ENCODE measurements at places on chromosomes 4 and X.

GRCh38 chr4:1808396-1808795 is 15.3 kb downstream of the FGFR3 start:
- DNase-seq = no peak

DNA sequence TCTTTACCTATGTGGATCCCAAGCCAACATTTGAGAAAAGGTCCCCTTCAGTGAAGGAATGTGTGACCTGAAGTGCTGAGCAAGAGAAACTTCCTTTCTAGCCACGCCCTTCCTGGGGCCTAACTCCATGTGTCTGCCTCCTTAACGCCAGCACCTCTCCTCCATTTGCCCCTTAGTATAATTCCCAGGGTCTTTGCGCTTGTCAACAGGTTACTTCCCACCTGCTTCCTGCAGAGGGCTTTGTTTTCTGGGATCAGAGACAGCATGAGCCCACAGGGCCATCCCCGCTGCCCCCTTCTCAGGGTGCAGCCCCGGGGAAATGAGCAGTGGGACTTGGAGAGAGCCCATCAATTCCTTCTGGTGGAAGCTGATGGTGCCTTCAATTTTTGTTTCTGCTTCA is 45.9 kb upstream of the DRD5 start:
- no peak for DNase-seq

GRCh38 chr4:34245276-34245675 is 1999.0 kb downstream of the ARAP2 start:
- DNase-seq = no peak

- no peak for DNase-seq
Measured at GRCh38 chr4:7598939-7599790, 164.4 kb upstream of the PSAPL1 start.

DNA sequence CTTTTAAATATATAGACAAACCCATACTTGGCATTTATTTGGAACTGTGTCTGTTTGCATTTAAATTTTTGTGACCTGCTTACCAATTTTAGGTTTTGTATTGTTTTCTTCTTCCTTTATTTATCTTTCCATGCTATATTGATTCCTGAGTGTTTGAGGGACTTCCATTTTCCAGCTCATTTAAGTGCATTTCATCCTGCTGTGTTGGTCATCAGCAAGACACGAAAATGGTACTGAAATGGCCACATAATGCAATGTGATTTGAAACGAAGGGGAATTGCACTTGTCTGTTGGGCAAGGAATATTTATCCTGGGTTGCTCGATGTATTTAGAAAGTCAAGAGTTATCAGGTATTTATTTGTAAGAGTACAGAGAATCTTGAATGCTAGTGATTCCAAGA is 524.3 kb upstream of the MAGEB2 start:
- DNase-seq = no peak

GRCh38 chrX:42776195-42776594 is 1.8 kb downstream of the PPP1R2C start:
- no peak for DNase-seq

GRCh38 chrX:40092808-40093435 is 4.8 kb downstream of the BCOR start:
- no peak for DNase-seq

- DNase-seq = no peak
Measured at GRCh38 chr4:85477534-85477933, 2.6 kb downstream of the ARHGAP24 start.

DNA sequence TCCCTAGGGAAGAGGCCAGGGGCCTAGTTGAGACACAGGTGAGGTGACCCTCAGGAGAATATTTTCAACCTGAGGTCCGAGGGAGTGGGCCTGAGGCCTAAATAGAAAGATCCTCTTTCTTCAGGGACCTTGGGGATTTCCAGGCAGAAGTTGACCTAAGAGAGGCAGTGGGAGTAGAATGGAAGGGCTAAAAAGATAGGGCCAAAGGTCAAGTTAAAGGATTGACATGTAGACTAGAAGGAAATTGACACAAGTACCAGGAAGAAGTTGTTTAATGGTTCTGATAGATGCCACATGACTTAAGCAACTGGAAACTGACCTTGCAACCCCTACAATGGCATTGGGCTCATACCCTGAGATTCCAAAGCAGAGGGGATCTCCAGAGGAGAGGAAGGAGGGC is 76.9 kb downstream of the SHROOM3 start:
- no peak for DNase-seq

DNA sequence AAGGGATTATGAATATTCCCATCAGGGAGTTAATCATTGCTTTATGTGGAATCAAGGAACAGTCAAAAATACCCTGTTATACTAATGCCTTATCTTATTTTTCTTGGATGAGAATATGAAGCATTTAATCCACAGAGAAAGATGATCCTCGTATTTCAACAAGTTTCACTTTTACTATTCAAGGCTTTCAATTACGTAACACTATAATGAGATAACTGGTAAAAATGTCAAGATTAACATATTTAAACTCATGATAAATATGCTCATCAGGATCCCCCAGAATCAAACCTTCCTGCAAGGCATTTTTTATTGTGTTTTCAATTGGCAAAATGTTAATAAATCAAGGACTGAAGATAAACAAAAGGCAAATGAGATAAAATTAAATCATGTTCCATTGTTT is 5.1 kb downstream of the ZXDA start:
- no peak for DNase-seq

DNA sequence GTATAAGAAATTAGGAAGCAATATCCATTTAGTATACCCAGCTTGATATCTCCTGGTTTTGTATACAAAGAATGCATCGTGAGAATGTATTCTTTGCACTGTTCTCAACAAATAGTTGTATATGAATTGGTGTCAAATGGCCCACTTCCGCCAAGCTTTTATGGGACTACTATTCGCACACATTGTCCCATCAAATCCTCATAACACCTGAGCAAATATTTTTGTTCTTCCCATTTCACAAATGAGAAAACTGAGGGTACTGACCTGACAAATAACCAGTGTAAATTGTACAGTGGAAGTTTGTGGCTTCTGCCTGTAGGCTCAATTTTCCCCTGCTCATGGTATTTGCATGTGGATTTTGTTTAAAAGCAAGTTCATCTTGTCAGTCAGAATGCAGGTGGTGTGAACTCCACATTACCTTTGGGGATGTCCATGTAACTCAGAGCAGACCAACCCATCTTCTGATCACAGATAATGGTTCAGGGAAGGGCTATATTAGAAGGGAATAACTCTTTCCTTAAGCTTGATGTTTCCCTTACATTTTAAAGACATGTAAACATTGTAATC is 51.5 kb upstream of the FAM241A start:
- DNase-seq = no peak

DNA sequence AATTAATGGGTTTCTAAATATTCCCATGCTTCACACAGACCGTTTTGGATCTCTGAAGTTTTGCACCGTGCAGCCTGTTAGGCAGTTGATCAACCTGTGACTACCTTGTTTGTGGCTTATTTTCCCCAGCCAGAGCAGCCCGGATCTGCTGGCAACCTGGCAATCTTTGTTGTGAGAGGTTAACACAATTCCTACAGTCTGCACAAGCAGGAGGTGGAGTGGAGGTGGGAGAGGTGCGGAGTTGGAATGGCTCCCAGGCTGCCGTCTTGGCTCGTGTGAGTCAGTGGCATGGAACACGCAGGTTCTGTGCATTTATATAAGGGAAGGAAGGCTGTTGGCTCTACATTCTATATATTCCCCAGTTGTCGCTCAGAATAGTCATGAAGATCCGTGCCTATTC is 70.9 kb upstream of the STOX2 start:
- DNase-seq = no peak

- no peak for DNase-seq
Measured at GRCh38 chrX:120235284-120235683, 15.3 kb upstream of the ZBTB33 start.

GRCh38 chr4:146245850-146246249 is 31.5 kb downstream of the REELD1 start:
- DNase-seq = no peak

GRCh38 chrX:74382613-74383012 is 38.7 kb upstream of the SLC16A2 start:
- peak; percentile 23 for DNase-seq

DNA sequence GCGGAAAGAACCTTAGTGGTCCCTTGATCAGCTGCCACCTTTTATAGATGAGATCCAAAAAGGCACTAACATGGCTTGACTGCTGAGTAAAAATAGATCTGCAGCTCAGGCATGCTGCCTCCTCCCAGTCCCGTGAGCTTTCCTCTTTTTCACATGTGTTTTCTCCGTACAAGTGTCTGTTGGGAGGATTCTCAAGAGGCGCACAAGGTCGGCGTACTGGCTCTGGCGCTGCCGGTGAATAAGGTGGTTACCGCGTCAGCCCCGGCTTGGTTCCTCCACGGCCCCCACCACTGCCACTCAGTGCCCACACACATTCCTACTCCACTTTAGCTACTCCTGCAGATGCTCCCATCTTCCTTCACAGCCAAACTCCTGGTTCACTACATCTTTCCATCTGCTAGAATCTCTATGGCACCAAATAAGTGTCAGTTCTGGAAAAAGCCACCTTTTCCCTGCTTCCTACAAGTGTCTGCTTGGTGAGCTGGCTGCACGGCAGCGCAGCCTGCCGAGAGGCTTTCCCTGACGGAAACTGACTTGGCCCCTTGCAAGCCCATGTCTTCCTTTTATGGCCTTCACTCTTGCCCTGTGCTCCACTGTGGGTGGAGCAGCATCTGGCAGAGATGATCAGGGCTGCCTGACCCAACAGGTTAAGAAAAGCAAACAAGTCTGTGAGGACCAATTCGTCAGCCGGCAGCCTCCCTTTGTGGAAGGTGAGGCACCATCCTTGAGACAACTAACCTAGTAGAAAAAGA is 99.8 kb downstream of the KLHL8 start:
- no peak for DNase-seq

DNA sequence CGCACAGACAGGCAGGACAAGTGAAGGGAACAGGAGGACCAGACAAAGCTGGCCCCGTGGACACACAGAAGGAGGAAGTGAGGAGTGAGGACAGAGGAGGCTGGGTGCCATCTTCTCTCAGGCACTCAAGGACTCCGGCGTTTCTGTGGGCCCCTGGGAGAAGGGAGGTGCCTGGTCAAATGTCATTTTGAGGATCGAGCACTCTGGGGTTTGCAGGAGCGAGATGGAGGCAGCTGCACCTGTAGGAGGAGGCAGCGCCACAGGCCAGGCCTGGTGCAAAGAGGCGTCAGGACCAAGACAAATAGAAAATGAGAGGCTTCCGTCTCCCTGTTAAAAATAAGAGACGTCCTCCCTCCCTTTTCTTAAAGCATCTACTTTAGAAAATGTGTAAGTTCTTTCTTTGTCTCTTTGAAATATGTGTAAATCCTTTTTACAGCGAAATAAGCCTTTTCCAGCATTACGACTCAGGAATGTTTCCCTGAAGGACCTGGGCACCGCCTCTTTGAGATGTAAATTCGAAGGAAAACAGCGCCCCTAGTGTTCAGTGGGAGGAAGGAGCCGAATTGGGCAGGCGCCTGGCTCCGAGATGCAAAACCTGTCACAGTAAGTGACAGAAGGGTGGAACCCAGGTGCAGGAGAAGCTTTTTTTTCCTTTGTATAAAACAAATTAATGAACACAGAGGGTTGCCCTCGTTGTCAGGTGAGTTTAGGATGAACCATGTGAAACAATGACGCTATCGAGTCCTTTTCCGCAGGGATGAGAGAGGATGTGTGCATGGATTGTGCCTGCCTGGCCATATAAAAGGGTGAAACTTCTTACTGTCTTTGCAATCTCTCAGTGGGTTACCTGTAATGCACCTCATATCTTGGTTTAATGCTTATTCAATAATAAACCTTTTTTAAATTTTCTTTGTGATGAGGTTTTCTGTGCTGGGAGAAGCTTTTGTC is 1.4 kb upstream of the C4orf50 start:
- DNase-seq = peak; percentile 37

GRCh38 chr4:72984351-72984750 is 85.2 kb downstream of the COX18 start:
- no peak for DNase-seq

GRCh38 chrX:103211012-103211715 is 3.7 kb upstream of the BEX4 start:
- DNase-seq = no peak

DNA sequence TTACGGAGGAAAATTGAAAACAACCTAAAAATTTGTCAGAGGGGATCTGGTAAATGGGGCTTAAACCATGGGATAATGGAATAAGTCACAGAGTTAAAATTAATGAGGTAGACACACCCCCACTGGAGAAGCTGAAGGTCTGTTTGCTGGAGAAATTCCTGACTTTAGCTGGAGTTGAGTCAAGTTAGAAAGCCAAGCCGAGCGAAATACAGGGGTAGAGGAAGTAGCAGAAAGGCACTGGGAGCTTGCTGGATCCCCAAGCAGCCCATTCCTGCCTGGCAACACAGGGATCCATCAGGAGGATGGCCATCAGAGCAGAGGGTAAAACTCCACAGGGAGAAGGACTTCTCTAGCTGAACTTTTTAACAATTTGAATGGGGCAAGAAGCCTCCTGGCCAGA is 163.8 kb downstream of the ATRX start:
- no peak for DNase-seq

- no peak for DNase-seq
Measured at GRCh38 chr4:66855956-66856355, 689.3 kb downstream of the CENPC start.

DNA sequence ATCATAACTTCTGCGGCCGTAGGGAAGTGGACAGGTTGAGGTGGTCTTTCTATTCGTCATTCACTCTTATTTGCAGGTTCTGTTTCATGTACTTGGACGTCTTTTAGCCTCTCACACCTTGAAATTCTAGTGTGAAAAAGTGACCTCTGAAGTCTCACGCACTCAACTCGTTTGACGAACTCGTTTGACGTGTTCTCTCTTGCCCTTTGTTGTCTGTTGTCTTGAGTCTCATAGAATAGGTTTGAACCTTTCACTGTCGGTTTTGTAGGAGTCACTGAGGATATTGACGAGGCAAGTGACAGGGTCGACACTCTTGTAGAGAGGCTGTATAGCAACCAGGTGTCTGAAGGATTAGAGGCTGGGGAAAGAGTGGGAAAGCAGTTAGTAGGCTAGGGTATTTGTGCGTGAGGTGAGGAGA is 1.1 kb upstream of the PGRMC2 start:
- DNase-seq = no peak

DNA sequence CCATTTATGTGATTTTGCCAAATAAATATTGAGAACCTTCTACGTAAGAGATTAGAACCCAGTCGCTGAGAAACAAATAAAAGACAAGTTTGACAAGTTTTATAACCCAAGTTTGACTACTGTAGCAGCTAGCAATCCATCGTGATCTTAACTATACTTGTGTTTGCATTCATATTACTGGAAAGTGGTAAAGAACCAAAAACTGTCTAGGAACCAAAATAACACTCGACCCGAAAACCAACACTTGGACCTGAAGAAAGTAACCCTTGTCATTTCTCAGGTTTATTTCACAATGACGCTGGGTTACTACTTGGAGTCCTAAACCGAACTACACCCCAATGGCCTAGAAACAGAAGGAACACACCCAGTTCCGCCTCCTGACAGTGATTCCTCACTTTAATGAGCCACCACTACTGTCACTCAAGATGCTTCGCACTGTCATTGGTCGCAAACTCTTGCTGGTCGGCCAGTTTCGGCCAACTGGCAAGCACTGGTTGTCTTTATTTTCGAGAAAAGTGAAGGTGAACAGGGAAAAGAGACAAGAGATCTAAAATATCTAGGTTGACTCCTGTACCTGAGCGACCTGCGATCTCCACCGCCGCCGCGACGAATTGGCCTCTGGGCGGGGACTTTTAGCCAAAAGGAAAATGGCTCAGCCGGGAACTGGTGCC is 496 bp downstream of the FBXO8 start:
- DNase-seq = no peak
